Fibroblast of skin of back (primary cell): ENCODE measurements at places on chromosomes 7 and 10.

DNA sequence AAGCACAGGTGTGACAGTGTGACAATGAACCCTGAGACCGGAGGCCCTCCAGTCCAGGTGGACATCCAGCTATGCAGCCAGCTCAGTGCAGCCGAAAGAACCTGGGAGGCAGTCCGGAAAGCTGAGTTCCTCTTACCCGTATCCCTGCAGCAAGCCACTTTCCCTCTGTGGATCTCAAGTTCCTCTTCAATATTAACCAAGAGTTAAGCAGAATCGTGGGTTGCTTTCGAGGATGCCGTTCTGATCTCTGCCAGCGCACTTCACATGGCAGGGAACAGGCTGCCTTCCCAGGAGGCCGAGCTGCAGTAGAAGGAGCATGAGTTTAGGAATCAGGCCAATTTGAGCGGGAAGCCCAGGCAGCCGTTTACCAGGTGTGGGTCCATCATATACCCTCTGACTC is 591.6 kb downstream of the SDK1 start:
- no peak for DNase-seq

DNA sequence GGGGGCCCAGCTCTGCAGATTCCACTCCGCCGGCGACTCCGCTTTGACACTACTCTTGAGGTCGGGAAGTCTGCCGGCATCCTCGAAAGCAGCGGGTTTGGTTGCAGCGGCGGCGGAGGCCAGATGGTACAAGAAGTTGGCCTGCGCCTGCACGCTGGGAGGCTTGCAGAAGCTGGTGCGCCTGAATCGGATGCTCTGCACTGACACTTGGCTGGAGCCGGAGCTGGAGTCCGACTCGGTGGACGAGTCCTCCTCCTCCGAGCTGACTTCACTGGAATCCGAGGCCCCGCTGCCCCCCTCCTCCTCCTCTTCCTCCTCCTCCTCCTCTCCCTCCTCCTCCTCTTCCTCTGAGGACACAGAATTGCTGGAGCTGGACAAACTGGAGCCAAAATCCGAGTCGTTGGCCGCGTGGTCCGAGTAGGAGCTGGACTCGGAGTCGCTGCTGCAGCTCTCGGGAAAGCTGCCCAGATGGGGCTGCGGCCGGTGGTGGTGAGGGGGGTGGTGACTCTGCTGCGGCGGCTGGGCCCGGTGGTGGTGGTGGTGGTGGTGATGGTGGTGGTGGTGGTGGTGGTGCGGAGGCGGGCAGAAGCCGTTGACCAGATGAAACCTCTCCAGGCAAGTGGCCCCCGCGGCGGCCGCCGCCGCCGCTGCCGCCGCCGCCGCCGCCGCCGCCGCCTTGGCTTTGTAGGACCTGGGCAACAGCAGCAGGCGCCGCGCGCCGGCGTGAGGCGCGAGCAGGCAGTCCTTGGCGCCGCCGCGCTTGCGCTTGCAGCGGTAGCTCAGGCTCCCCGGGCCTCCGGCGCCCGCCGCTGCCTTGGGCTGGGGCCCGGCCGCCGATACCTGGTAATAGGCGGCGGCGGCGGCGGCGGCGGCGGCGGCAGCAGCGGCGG is 9.0 kb downstream of the SKIDA1 start:
- peak; percentile 72 for DNase-seq

DNA sequence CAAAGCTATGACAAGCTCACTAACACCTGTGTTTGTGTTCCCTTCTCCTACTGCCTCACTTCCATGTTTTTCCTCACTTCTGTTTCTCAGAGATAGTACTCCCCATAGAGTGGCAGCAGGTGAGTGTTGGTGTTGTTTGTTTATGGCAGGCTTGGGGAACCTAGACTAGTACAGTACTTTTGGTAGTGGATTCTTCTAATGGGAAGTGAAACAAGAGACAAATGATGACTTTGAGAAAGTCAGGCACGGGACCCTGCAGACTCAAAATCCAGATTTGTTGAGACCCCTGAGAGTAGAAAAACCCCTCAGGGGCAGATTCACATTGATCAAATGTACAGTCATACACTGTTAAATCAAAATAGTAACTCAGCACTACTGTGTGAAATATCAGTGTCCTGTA is 6.4 kb upstream of the CFAP69 start:
- DNase-seq = no peak

GRCh38 chr7:79340212-79340611 is 113.3 kb downstream of the MAGI2 start:
- no peak for DNase-seq

DNA sequence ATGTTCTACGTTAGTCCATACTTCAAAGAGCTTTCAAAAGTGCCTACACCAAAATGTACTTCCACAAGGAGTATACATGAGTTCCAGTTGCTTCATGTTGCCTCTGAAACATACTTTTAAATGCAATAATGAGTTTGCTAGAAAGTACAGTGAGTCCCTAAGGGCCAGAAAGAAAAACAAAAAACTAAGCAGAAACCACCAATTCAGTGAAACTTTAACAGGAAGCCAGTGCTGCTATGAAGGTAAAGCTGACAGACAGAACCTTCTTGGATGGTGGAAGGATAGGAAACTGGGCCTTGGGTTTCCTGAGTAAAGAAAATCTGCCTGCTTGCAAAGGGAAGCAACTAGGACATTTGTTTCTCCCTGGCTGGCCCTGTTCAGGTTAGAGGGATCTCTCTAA is 104.2 kb downstream of the CTTNBP2 start:
- DNase-seq = no peak

GRCh38 chr10:18438361-18439126 is 212.8 kb downstream of the NSUN6 start:
- no peak for DNase-seq

DNA sequence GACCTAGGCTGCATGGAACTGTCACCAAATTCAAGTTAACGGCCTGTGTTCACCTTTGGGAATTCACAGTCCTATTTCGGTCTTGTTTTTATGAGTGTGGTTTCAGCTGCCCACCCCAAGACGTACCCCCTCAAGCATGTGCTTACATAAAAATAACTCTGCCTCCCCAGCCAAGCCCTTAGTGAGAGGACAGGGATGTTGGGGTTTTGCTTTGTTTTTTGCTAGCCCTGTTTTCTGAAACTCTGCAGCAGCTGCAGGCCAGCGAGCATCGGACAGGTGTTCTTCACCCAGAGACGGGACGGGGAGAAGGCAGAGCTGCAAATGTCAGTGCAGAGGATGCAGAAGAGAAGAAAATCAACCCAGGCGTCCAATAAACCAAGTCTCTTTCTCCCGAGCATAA is 13.5 kb downstream of the CHST15 start:
- no peak for DNase-seq

DNA sequence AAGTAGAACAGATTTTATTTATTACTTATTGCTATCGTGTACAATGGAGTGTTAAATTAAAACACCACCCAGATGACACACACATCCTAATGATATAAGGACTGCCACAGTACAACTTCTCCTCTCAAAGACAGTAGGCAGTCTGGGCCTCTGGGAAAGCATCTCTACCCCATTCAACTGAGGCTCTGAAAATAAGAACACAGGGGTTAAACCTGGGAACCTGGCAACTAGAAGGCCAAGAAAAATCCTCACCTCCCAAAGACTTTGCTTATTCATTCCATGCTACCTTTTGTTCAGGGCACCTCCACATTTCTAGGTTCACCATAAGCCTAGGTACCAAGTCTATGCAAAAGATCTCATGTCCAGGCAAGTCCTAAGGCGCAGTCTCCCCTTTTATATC is 125.4 kb upstream of the FEZF1 start:
- no peak for DNase-seq

DNA sequence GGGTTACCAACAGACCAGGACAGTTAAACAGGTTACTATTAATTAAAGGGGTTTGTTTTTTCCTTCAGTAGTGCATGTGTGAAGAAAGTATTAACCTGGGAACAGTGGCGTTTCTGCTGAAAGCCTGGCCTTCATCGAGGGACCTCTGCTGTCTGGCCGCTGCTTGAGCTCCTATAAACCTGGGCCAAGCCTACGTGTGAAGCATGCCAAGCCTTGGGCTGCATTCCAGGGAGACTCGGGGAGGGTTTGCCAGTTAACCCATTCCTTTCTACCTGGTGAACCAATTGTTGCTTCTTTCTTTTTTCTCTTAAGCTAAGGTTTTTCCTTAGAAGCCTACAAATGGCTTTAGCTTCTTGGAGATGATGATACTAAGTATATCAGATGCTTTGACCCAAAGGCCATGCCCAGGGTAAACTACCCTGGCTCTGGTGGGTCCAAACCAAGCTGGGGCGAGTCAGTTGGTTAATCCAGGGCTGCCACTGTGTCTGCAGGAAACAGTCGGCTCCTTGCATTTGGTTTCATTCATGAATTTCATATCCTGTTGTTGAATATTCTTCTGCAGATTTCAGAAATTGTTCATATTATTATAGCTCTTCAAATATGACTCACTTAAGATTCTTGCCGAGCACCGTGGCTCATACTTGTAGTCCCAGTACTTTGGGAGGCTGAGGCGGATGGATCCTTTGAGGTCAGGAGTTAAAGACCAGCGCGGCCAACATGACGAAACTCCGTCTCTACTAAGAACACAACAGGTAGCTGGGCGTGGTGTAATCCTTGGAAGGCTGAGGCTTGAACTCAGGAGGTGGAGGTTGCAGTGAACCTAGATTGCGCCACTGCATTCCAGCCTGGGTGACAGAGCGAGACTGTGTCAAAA is 23.8 kb downstream of the PFKP start:
- peak; percentile 95 for DNase-seq

DNA sequence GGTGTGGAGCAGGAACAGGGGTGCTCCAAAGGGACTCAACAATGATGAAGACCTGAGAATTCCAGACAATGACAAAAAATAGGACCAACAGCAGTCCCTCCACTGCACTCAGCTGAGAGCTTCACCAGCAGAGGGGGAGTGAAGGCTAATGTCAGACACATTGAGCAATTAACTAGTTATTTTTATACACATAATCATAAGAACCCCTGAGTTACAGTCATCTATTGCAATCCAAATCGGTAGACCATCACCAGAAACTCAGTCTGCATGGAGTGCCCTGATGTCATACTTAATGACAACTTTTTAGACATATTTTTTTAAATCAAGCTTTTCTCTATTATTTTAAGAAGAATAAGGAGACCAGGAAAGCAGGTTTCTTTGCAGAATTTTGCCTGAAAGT is 30.6 kb upstream of the IKZF1 start:
- DNase-seq = no peak

DNA sequence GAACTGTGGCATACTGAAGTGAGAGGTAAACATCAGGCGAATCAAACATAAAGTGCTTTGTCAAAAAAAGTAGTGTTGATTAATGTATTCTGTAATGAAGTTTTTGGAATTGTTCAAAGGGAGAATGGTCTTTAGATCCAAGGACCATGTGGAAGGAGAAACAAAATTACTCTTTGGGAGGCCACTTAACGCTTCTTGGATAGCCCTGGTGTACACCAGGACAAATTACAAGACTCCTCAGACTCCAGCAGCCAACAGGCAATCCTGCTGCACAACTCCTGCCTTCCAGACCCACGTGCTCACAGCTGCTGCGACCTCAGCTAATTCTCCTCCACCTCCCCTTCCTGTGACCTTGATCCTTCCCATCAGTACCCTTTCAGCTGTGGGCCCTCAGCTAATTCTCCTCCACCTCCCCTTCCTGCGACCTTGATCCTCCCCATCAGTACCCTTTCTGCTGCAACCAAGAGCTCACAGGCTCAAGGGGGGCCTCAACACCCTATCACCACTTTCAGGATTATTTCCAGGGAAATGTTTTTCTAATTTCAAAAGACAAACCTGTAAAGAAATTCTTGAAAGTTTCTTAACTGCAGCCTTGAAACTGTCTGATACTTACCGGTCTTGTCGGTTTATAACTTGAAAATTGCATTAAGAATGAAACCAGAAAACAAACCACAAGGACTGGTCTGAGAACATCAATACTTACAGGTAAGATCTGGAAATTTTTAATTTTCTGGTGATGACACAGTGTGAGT is 29.7 kb upstream of the DDC start:
- DNase-seq = no peak

- peak; percentile 52 for DNase-seq
These were observed 86.5 kb downstream of the DKK1 start for GRCh38 chr10:52400562-52400961.

DNA sequence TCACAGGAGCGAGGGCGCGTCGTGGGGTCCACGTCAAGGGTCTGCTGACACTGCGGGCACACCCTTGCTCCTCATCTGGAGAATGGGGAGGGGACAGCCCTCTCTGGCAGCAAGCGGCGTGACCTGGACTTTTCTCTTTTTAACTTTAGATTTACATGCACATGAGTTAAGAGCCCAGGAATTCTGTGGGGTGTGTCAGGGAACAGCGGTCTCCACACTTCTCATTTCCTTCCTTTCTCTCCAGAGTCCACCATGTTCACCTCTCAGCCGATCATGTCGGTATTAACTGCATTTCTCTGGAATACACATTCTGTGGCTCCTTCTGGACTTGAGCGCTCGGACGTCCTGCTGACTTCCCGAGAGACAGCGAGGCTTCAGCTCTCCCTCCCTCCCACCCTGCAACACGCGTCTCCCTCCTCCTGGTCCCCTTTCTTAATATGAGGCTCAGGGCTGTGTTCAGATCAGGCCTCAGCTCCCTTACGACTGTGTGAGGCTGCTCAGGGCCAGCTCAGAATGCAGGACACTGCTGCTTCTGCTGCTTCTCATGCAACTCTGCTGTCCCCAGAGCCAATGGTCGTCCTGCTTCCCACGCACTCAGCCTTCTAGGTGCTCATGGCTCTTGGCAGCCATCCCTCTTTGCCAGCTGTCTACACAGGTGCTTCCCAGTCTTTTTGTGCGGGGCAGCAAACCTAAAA is 261.3 kb downstream of the ELFN1 start:
- DNase-seq = peak; percentile 70
